Cerebellar cortex (tissue), 1 donor: ENCODE measurements at places on chromosomes 1 and 21.

GRCh38 chr1:14404862-14405301, 193.6 kb upstream of the KAZN start:
- DNase-seq = no peak

DNA sequence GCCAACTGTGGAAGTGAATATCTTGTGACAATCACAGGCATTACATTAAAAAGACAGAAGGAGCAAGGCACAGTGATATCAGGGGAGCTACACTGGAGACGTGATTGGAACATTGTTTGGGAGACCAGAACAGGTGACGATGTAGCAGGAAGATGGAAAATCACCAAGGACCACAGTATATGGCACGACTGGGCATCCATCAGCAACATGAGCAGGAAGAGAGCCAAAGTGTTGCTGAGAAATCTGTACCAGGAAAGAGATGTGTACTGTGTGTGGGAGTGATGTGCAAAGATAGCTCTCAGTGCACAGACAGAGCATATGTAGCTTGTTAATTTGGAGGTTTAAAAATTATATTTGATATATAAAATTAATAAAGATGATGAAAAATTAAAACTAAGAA, 790.6 kb upstream of the ADGRL2 start:
- no peak for DNase-seq

- no peak for DNase-seq
Observed at GRCh38 chr1:170929412-170929834, 5.9 kb upstream of the MROH9 start.

GRCh38 chr21:37463083-37463801, 96.7 kb downstream of the DYRK1A start:
- DNase-seq = peak; percentile 37

DNA sequence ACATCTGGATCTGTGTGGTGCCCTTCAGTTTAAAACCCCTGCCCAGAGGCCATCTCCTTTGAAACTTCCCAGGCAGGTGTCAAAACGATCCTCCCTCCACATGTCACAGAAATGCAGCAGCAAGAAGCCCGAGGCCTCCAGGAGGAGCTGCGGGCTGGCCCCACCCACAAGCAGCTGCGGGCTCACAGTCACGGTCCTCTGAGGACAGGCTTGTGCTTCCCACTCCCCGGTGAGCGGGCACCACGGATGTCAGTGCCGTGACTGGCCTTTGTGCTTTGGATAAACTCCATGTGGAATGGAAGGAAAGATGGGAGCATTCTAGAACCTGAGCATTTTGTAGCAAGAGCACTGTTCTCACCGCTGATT, 65.8 kb downstream of the SIK1 start:
- DNase-seq = no peak

DNA sequence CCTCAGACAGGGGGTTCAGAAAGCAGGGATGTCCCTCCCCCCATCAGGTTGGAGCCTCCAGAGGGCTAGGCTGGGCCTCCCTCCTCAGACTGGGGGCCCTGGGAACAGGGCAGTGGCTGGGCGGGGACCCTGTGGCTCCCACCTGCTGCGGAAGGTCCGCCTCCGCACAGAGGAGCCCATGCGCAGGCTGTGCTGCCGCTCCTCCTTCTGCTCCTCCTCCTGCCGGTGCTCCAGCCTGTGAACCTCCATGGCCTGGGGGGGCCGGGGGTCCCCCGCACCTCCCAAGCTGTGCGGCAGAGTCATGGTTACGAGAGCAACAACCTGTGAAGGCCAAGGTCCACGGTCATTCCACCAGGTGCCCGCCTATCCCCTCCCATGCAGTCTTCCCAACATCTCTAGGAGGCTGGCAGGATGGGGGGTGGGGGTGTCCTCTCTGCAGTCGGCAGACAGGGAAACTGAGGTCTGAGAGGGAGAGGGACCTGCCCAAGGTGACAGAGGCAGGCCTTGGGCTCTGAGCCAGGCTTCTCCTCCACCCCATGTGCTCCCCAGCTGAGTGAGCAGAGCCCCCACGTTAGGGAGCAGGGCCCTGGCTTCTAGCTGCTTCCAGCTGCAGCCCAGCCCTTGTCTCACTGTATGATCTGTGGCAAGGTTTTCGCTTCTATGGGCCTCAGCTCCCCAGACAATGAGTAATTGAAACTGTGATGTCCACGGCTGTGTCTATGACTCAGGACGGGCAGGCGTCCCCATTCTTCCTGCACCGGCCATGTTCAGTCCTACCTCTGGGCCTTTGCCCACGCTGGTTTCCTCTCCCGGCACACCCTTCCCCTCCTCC, 3.4 kb downstream of the MYOM3 start:
- no peak for DNase-seq

GRCh38 chr1:151516031-151516511, 4.9 kb downstream of the CGN start:
- DNase-seq = no peak

GRCh38 chr21:44065428-44065827, 41.8 kb upstream of the PWP2 start:
- no peak for DNase-seq

DNA sequence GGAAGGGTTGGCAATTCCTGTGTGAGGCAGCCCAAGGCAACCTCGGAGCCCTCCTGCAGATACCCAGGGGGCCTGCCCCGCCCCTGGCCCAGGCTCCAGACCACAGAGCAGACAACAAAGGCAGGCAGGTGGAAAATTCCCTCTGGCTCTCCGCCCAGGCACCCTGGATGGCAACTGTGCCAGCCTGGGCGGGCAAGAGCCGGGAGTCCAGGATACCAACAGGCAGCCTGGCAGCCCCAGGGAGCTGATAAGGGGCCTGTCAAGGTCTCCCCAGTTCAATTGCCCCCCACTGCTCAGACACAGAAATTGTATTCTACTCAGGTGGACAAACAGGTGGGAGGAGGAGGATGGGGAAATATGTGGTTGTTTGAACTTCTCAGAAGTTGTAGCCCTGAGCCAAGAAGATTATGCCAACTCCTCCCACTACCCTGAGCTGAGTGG, 15.4 kb upstream of the GPR37L1 start:
- no peak for DNase-seq

DNA sequence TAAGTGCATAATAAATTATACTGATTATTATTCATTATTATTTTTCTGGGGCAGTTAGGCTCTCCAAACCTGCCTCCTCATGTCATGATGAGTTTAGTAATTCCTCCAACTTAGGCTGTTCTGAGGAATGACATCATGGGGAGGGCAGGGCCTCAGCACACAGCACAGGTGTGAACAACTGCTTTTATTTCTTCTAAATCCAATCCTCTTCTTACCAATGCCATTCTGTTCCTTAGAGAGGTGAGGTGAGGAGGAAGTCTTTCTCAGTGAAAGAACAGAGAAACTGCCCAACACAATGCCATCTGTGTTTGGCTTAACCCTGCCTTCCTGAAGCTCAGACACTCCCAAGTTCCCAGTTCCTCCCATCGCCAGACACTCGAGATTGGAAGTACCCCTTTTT, 45.4 kb upstream of the WASF2 start:
- DNase-seq = no peak

GRCh38 chr1:234626391-234626790, 16.4 kb upstream of the IRF2BP2 start:
- no peak for DNase-seq

DNA sequence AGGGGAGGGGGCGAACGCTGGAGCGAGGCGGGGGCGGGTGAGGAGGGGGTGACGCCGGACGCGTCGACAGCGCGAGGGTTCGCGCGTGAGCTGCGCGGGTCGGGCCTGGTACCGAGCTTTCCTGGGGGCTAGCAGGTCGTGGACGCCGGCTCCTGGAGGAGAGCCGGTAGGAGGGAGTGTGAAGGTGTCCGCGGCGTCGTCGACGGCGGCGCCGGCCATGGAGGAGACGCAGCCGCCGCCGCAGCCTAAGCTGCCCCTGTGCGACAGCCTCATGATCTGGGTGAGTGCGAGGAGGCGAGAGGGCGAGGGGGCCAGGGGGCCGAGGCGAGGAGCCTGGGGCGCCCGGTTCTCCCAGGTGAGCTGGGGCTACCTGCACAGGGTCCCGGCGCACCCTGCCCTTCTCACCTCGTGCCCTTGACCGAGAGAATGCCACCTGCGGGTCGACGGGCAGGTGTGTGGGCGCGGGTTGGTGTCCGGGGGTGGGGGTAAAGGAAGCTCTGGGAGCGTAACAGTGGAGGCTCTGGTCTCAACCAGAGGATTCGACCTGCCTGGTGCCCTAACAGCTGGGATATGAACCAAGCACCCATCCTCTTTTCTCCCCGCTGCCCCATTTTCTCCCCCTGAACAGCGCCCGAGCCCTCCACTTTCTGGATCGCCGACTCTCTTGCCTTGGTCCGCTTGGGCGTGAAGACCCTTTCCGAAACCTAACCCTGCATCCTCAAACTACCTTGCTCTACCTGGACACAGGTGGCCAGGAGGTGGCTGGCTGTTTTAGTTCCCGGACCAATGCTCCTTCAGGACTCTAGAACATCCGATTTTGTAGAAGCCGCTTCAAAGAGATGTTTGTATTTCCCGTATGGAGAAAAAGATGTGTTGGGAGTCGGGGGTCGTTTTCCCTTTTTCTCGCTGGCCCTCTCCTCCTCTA, at the start of gene HOOK1:
Gene HOOK1 (plus strand): TSS at position 49 of the 925 bp plus-strand sequence. CDS start 169 bp downstream, at position 218.
- peak; percentile 36 for DNase-seq

GRCh38 chr1:48777219-48777895, 666 bp upstream of the BEND5 start:
- no peak for DNase-seq

GRCh38 chr1:221962385-221962784, 220.5 kb upstream of the DUSP10 start:
- DNase-seq = no peak

- DNase-seq = no peak
Observed at GRCh38 chr1:219109424-219110018, 64.2 kb upstream of the LYPLAL1 start.

GRCh38 chr21:27315373-27315772, 348.5 kb upstream of the ADAMTS5 start:
- no peak for DNase-seq

- DNase-seq = no peak
Observed at GRCh38 chr1:31413405-31414001, 490 bp downstream of the SERINC2 start.

GRCh38 chr1:31779687-31780086, 15.5 kb upstream of the ADGRB2 start:
- DNase-seq = no peak

DNA sequence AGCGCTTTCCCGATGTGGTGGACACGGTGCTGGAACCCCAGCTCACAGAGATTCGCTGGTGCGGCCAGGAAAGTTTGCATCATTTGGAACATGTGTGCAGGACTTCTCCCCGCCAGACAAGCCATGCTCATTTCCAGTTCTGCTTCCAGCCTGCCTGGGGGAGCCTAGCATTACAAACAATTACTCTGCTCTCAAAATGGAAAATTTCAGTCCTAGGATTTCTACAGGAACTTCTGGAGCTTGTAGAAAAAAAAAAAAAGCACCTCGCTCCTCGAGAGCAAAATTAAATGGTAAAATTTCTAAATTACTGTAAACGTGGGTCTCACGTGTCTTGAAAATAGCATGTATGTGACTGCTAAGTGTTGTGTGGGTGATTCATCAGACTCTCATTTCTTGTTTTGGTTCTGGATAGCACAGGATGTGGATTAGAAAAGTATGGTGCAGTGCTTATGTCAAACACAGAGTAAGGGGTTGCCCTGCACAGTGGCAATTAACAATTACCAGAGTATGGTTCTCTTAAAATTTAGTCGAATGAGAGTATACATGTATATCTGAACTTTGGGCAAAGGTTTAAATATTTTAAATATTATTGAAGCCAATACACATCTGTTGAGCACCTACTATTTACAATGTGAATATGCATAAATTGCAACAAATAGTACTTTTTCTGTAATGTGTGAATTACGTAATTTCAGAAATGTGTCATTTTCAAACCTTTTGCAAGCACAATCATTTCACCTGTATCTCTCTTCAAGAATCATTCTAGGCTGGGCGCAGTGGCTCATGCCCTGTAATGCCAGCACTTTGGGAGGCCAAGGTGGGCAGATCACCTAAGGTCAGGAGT, 61.8 kb upstream of the PTGFRN start:
- DNase-seq = no peak

GRCh38 chr1:171835891-171836290, 5.4 kb upstream of the DNM3 start:
- no peak for DNase-seq

DNA sequence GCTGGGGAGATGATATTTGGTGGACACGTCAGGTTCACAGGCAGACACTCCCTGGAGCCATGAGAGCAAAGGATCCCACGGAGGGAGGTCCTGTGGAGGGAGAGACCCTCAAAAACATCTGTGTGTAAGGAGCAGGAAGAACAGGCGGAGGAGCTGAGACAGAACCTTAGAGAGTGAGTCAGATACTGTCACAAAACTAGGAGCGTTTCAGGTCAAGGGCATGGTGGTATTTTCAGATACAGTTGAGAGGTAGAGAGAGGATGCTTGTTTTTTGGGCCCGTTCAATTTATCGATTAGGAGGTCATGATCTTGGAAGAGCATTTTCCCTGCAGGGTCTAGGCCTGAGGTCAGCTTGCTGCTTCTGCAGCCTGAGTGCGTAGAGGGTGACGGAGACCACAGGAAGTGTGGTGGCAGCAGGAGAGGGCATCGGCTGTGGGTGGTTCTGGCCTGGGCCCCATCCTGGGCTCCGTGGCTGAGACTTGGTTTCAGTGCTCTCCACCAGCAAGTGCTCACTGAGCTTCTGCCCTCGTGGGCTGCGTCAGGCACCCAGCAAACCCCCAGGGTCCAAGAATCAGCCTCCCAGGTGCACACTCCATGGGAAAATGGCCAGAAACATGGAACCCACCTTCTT, 39.9 kb downstream of the SPSB1 start:
- DNase-seq = no peak

GRCh38 chr1:236608930-236609726, 4.8 kb upstream of the HEATR1 start:
- peak; percentile 56 for DNase-seq

GRCh38 chr1:223713546-223714420, 1.4 kb downstream of the CAPN2 start:
- no peak for DNase-seq

DNA sequence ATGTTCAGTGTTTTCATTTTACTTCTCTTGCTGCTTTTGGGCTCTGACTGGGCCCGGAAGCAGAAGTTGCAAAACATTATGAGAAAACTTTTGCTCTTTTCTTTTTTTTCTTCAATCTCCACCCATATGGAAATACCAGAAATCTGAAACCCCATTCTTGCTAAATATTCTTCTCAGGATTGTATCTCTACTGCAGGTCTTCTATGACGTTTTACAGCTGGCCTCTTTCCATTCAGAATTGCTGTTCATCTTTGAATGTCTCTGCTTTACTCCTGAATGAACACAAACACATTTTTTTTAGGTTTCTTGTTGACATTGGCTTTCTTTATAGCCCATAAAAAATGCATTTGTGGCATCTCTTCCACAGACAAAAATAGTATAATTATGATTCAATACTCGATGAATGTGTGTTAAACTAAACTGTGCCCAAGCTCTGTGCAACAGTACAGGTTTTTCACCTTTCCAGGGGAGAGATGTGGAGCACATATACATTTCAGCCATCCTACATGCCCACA, 18.8 kb downstream of the PTPRC start:
- DNase-seq = no peak

GRCh38 chr1:10080523-10080922, 47.8 kb downstream of the UBE4B start:
- DNase-seq = no peak
